ENCODE measurements at places on chromosomes 12 and 14.

DNA sequence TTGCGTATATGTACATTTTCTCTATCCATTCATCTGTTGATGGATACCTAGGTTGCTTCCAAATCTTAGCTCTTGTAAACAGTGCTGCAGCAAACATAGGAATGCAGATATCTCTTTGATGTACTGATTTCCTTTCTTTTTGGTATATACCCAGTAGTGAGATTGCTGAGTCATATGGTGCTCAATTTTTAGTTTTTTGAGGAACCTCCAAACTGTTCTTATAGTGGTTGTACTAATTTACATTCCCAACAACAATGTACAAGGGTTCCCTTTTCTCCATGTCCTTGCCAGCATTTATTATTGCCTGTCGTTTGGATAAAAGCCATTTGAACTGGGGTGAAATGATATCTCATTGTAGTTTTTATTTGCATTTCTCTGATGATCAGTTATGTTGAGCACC is 44.3 kb downstream of the PELI2 start:
- no peak for DNase-seq

DNA sequence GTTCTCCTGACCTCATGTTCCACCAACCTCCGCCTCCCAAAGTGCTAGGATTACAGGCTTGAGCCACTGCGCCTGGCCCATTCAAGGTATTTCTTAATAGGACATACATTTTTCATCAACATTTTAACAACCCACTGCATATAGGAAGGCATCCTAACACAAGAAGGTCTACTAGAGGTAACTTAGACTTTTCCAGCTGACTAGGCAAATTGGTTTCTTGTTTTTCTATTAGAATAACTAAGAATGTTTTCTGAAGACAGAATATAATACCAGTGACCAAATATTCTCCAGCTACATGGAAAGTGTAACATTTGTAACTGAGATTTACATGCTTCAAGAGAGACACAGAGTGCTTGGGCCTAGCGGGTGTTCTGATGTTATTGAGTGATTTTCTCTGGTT is 14.2 kb upstream of the PRB4 start:
- no peak for DNase-seq

DNA sequence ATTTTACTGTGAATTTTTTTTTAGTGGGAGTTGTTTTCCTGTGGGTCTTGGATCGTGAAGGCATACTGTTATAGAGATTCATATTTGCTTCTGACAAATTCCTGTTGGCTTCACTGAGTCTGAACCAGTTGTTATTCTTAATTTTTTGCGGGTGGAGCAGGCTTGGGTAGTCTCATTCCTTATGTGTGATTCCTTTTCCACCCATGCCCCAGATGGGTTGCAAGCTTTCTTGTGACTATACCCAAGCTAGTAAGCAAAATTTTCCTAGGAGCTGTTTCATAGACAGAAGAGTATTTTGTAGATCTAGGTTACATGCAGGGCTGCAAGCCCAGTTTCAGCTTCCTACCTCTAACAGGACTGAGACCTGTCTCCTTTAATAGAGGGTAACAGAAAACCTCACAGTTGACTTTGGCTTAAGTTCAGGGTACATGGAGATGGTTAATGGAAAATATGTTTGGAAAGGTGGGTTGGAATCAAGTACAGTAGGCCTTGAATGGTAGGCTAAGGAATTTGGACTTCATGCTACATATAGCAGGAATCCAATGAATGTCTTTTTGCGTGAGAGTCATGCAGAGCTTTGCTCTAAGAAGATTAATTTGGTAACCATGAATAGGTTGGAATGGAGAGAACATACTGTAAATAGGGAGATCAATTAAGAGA is 29.0 kb downstream of the TRMT5 start:
- no peak for DNase-seq

DNA sequence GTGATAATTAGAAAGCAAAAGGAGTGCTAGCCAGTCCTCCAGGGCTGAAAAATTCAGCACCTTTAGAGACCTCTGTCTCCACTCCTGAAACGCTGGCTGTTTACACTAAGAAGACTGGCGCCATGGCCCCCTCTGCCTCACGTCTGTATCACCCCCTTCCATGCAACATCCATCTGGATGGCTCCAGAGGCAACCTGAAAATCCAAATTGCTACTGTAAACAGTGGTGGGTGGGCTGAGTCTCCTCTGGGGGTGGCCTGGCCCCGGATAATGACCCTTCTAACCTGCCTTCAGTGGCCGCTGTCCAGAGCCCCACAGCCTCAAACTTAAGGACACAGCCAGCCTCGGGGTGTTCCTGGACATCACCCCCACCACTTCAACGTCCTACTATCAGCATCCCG is 1.4 kb downstream of the PRKD1 start:
- DNase-seq = no peak

- no peak for DNase-seq
These were observed 334.2 kb downstream of the ATXN7L3B start for GRCh38 chr12:74871817-74872216.

- peak; percentile 39 for DNase-seq
These were observed 11.8 kb upstream of the POLR3B start for GRCh38 chr12:106345746-106346145.

DNA sequence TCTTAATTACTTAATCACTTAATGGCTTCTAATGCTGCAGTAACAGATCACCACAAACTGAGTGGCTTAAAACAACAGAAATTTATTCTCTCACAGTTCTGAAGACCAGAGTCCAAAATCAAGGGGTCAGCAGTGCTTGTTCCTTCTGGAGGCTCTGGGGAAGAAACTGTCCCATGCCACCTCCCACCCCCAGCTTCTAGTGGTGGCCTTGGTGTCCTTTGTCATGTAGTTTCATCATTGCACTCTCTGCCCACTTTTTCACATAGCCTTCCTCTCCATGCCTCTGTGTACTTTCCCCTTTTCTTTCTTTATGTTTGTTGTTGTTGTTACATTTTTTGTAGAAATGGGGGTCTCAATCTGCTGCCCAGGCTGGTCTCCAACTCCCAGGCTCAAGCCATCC is 16.1 kb upstream of the UBC start:
- no peak for DNase-seq

DNA sequence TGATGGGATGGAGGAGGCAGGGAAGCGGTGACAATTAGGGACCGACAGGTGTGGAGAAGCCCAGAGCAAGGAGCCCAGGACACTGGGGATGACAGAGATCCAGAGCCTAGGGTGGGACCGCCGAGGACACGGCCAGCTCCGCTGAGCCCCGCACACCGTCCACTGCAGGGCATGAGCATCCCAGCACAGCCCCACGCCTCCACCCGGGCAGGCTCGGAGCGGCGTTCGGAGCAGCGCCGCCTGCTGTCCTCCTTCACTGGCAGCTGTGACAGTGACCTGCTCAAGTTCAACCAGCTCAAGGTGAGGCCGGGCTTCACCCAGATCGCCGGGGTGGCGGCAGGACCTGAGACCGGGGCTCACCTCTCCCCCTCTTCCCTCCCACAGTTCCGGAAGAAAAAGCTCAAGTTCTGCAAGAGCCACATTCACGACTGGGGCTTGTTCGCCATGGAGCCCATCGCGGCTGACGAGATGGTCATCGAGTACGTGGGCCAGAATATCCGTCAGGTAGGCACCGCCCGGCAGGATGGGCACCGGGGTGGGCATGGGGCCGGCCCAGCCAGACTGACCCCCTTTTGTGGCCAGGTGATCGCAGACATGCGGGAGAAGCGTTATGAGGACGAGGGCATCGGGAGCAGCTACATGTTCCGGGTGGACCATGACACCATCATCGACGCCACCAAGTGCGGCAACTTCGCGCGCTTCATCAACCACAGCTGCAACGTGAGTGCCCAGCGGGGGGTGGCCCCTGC is 23.7 kb downstream of the SETD1B start:
- no peak for DNase-seq

- no peak for DNase-seq
These were observed 235.7 kb downstream of the TTC8 start for GRCh38 chr14:89060191-89060590.

GRCh38 chr12:103373088-103373523 is 122.7 kb downstream of the C12orf42 start:
- no peak for DNase-seq

- no peak for DNase-seq
These were observed 48.8 kb downstream of the IPO8 start for GRCh38 chr12:30646821-30647220.

DNA sequence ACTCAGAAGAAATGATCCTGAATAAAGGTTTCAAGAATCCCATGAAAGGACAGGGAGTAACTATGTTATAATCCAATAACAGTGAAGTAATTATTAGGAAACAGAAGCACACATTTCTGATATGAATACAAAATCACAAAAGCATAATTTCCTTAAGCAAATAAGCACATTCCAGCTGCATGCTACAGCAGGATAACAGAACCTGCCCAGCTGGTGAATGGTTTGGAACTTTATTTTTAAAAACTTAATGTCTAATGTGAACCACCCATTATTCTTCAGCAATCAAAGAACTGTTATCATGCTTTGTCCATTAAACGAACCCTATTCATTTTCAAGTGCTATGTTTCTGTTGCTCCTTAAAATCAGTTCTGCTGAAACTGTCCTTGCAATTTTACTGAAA is 13.4 kb downstream of the SPTLC2 start:
- DNase-seq = no peak

- no peak for DNase-seq
These were observed 17.1 kb downstream of the FICD start for GRCh38 chr12:108531929-108532848.

GRCh38 chr12:122753319-122753650 is 661 bp downstream of the DENR start:
- no peak for DNase-seq

GRCh38 chr12:114013575-114014345 is 47.6 kb upstream of the RBM19 start:
- peak; percentile 86 for DNase-seq

DNA sequence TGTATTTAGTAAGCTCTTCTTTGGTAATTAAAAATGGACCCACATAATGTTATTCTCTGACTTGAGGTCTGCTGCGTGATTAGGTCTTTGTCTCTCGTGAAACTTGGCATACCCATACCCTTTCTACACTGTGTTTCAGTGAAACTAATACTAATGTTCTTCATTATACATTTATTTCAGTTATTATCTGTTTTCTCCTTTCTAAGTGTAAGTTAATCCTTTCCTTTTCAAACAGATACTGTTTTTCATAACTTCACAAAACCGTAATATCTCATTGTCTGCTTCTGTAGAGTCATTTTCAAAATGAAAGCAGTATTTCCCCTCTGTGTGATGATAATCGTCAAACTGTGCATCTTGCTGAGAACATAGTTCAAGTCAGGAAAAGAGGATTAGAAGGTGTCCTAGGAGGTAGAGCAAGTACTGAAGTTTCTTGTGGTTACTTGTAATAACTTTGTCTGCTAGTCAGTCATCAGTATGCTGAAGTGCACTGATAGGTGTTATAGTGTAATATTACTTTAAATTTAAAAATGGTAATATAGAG is 15.9 kb downstream of the PYROXD1 start:
- no peak for DNase-seq

Measured in NT2/D1 (cell line).